Mesothelial cell of epicardium (in vitro differentiated cells): ENCODE measurements at places on chromosomes 5 and 9.

DNA sequence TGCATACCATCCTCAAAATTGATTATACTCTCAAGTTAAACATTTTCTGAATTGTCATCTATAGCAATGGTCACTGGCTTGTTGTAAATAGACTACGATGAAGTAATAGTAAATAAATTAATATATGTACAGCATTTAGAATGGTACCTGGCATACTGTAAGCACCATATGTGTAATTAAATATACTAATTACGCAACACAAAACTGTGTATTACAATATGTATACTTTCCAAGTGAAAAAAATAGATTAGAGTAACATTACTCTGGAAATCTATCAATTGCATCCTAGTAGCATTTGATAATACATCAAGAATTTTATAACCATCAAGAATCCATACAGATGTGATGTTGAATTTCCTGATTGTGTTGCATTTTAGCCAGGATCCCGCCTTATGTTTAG is 17.2 kb upstream of the ROR2 start:
- H3K27me3 ChIP-seq: no peaks in the 10 kb centered on the region
- no peak for DNase-seq
- peaks cover 1% of the 10 kb centered on the region for H3K4me1 ChIP-seq
- H3K36me3 ChIP-seq: no peaks in the 10 kb centered on the region
- no peak overlapping the region for H3K4me3 ChIP-seq

GRCh38 chr5:17216974-17217492 is 398 bp upstream of the BASP1 start:
- DNase-seq: peak; percentile 75
- peaks cover 49% of the 10 kb centered on the region for H3K4me1 ChIP-seq
- H3K4me3 ChIP-seq: peak overlapping the region; percentile 79
- H3K27me3 ChIP-seq: no peaks in the 10 kb centered on the region
- H3K27ac ChIP-seq: peak overlapping the region; percentile 95

- no peaks in the 10 kb centered on the region for H3K27me3 ChIP-seq
- DNase-seq: no peak
- peaks cover 14% of the 10 kb centered on the region for H3K4me1 ChIP-seq
- peaks cover 41% of the 10 kb centered on the region for H3K36me3 ChIP-seq
- H3K27ac ChIP-seq: no peak overlapping the region
Observed at GRCh38 chr9:95085861-95086563, 231.5 kb downstream of the FANCC start.

DNA sequence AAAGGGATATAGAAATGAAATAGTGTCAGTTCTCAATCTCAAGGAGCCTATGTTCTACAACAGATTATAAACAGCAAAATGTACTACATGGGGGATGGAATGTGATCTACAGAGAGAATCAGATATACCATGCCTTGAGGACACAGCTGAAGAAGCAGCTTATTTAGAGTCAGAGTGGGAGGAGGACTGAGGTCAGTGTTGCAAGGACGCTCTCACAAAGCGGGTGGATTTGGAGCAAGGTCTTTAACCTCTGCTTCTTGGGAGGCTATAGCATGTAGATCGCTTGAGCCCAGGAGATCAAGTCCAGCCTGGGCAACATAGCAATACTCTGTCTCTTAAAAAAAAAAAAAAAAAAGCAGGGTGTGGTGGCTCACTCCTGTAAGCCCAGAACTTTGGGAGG is 32.8 kb upstream of the PLIN2 start:
- H3K4me3 ChIP-seq: no peak overlapping the region
- no peak overlapping the region for H3K27ac ChIP-seq
- no peaks in the 10 kb centered on the region for H3K27me3 ChIP-seq
- H3K36me3 ChIP-seq: peaks cover 2% of the 10 kb centered on the region
- peaks cover 15% of the 10 kb centered on the region for H3K4me1 ChIP-seq
- DNase-seq: no peak

GRCh38 chr5:135155616-135156214 is 121.7 kb upstream of the PITX1 start:
- no peak overlapping the region for H3K27ac ChIP-seq
- H3K27me3 ChIP-seq: peaks cover 33% of the 10 kb centered on the region
- peaks cover 2% of the 10 kb centered on the region for H3K36me3 ChIP-seq
- no peak overlapping the region for H3K4me3 ChIP-seq
- H3K4me1 ChIP-seq: peaks cover 1% of the 10 kb centered on the region

- no peak for DNase-seq
- no peak overlapping the region for H3K4me3 ChIP-seq
- H3K4me1 ChIP-seq: no peaks in the 10 kb centered on the region
- no peak overlapping the region for H3K27ac ChIP-seq
- no peaks in the 10 kb centered on the region for H3K27me3 ChIP-seq
- H3K36me3 ChIP-seq: peaks cover 3% of the 10 kb centered on the region
Observed at GRCh38 chr9:93262537-93263310, 78.8 kb downstream of the WNK2 start.

DNA sequence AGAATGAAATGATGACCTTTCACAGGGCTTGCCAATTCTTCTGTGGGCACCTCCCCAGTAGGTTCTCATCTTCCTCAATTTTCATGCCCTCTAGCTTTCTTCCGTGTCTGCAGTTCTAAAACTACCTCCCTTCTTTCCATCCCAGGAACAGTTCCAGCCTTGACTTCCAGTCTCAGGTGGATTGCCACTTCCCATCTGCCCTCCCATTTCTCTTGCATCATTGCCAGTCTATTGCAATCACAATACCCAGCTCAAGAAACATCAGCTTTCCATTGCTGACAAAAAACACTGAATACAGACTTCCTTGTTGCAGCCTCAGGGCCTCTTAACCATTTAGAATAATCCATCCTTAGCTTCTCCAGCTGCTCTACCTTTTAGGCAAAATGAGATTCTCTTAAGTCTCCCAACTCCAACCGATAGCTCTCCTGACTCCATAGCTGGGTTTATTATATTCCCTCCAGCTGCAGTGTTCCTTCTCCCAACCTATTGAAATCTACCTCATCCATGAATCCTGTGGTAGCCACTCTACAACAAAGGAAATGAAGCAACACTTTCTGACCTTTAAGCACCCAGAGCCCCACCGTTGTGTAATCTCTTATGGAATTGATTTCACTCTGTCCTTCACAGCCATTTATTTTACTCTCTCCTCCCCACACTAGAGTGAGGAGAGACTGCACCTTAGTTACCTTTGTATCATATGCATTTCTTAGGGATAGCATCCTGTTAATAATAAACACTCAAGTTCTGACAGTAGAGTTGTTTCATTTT is 75.6 kb upstream of the PCA3 start:
- no peak for DNase-seq
- H3K27ac ChIP-seq: no peak overlapping the region
- peaks cover 6% of the 10 kb centered on the region for H3K27me3 ChIP-seq
- H3K4me1 ChIP-seq: peaks cover 11% of the 10 kb centered on the region

GRCh38 chr9:79116709-79117108 is 455.1 kb upstream of the TLE4 start:
- no peak for DNase-seq
- H3K36me3 ChIP-seq: no peaks in the 10 kb centered on the region
- no peak overlapping the region for H3K4me3 ChIP-seq

- H3K27me3 ChIP-seq: no peaks in the 10 kb centered on the region
- no peak for DNase-seq
- no peaks in the 10 kb centered on the region for H3K4me1 ChIP-seq
- H3K36me3 ChIP-seq: peaks cover 2% of the 10 kb centered on the region
Observed at GRCh38 chr5:109318455-109319108, 91.2 kb downstream of the PJA2 start.

DNA sequence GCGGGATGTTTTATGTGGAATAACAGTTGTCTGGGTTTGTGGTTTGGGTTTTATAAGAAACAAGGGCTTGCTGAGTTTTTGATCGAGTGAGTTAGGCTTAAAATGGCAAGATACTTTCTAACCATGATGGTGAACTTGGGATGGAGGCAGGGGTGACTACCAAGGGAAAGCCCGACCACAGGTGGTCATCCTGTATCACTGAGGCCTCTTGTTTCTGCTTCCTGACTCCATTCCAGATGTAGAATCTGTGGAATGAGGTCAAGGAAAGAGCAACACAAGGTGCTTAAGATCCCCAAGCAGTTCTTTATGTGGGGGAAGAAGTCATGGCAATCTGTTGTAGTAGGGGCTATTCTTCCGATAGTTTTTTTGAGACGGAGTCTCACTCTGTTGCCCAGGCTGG is 122.3 kb downstream of the GOLPH3 start:
- no peaks in the 10 kb centered on the region for H3K27me3 ChIP-seq
- H3K27ac ChIP-seq: no peak overlapping the region
- H3K36me3 ChIP-seq: peaks cover 27% of the 10 kb centered on the region

GRCh38 chr5:136205941-136206340 is 13.0 kb upstream of the SMIM32 start:
- H3K4me3 ChIP-seq: no peak overlapping the region
- peaks cover 15% of the 10 kb centered on the region for H3K4me1 ChIP-seq
- DNase-seq: no peak
- H3K27ac ChIP-seq: no peak overlapping the region
- H3K36me3 ChIP-seq: peaks cover 2% of the 10 kb centered on the region
- H3K27me3 ChIP-seq: peaks cover 3% of the 10 kb centered on the region

DNA sequence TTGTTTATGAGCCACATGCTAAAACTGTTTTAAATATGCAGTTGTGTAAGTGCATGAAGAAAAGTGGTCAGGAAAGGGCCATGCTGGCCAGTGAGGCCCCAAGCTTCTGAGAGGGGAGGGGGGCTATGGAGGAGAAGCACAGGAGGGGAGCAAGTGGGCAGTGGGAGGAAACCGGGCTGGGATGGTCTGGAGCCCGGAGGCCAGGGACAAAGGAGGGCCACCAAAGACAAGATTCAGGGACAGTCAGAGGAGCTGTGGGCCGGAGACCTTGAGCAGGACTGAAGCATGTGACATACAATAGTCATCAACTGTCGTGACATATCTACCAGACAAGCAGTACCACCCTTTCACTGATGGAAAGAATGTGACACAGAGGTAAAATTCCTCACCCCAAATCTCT is 333.2 kb upstream of the IRX1 start:
- DNase-seq: peak; percentile 5
- no peak overlapping the region for H3K27ac ChIP-seq
- peaks cover 6% of the 10 kb centered on the region for H3K4me1 ChIP-seq
- no peaks in the 10 kb centered on the region for H3K36me3 ChIP-seq
- H3K4me3 ChIP-seq: no peak overlapping the region

DNA sequence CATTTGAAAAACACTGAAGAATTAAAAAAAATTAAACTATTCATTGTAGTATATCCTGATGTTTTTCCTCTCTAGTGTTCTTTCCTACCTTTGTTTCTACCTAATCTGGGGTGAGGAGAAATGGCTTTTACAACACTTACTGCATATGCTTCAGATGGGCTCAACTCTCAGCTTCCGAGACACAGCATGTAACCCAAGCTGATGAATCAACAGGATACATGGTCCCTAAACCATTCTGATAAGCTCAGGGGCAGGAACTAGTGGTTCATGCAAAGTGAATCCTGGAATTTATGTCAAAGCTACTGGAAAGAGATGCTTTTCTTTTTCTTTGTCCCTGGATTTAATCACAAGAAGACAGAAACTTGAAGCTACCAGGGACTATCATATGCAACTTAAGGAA is 672.5 kb upstream of the RORB start:
- H3K4me3 ChIP-seq: no peak overlapping the region
- no peak overlapping the region for H3K27ac ChIP-seq
- no peaks in the 10 kb centered on the region for H3K27me3 ChIP-seq
- no peak for DNase-seq
- no peaks in the 10 kb centered on the region for H3K36me3 ChIP-seq

GRCh38 chr9:117104716-117105495 is 310.0 kb downstream of the ASTN2 start:
- no peak overlapping the region for H3K27ac ChIP-seq
- H3K4me3 ChIP-seq: no peak overlapping the region
- H3K36me3 ChIP-seq: no peaks in the 10 kb centered on the region

GRCh38 chr5:137142764-137143605 is 356.1 kb downstream of the SPOCK1 start:
- no peaks in the 10 kb centered on the region for H3K27me3 ChIP-seq
- no peak for DNase-seq
- peaks cover 30% of the 10 kb centered on the region for H3K4me1 ChIP-seq
- no peak overlapping the region for H3K4me3 ChIP-seq
- no peak overlapping the region for H3K27ac ChIP-seq

DNA sequence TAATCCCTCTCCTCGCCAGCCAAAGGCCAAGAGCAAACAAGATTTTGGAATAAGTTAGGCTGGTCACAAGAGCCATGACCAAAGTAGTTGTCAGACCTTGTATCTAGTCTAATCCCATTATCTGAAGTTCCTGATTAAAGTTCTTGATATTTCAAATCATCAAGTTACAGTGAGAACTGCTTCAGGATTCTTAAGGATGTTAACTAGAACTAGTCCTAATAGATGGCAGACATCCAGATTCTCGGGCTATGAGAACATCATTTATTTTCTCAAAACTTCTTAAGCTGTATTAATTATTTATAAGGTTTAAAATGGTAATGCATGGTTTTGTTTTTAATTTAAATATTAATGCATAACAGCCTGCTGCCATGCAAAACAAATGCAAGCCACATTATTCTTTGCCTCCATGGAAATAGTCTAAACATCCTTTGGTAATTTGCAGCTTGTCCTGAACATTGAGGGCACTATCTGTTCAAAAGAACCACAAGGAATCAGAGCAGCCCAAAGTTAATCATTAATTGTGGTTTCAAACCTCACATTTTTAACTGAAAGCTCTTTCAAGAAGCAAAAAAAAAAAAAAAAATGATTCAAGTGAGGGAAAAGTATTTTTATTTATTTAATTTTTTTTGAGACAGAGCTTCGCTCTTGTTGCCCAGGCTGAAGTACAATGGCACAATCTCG is 95.1 kb downstream of the TTC39B start:
- peaks cover 2% of the 10 kb centered on the region for H3K36me3 ChIP-seq
- no peak overlapping the region for H3K27ac ChIP-seq
- peaks cover 4% of the 10 kb centered on the region for H3K4me1 ChIP-seq
- H3K4me3 ChIP-seq: no peak overlapping the region

- H3K27ac ChIP-seq: no peak overlapping the region
- H3K4me1 ChIP-seq: peaks cover 14% of the 10 kb centered on the region
- no peak overlapping the region for H3K4me3 ChIP-seq
- H3K36me3 ChIP-seq: no peaks in the 10 kb centered on the region
Observed at GRCh38 chr9:110837401-110838005, 168.9 kb downstream of the MUSK start.

DNA sequence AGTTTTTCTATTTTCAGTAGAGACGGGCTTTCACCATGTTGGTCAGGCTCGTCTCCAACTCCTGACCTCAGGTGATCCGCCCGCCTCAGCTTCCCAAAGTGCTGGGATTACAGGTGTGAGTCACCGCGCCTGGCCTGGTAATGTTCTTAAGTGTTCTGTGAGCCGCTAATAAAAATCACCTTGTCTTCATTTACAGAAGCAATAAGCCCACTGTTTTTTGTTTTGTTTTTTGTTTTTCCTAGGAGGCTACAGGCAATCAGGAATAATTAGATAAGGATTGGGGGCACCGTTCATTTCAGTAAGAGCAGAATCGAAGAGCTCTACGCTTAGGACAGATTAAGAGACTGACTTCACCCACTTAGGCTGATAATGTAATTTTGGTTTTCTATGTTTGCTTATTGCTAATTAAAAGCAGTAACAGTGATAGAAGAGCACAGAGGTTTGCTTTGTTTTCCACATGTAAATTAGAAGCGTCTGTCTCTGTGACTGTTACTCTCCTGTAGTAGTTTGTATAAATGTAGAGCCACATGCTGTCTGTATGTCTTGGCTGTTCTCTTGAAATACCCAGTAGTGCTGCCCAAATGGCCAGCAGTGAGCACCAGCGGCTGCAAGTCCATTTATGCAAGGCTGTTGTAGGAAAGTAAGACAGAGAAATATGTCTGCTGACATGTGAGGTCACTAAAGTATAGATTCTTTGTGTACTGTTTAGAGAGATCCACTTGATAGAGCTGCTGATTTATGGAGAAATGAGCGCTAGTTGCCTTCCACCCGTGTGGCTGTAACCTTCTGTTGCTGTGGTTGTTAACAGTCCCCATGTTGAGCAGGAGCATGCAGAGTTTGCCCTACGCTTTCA is 30.5 kb downstream of the TRIO start:
- peaks cover 53% of the 10 kb centered on the region for H3K4me1 ChIP-seq
- DNase-seq: no peak
- peak overlapping the region; percentile 27 for H3K27ac ChIP-seq
